ENCODE measurements at places on chromosomes 12 and 14.

GRCh38 chr12:64077922-64078321, 144.2 kb downstream of the KICS2 start:
- no peak for DNase-seq

GRCh38 chr12:49762468-49762847, 21.1 kb downstream of the TMBIM6 start:
- DNase-seq = no peak

DNA sequence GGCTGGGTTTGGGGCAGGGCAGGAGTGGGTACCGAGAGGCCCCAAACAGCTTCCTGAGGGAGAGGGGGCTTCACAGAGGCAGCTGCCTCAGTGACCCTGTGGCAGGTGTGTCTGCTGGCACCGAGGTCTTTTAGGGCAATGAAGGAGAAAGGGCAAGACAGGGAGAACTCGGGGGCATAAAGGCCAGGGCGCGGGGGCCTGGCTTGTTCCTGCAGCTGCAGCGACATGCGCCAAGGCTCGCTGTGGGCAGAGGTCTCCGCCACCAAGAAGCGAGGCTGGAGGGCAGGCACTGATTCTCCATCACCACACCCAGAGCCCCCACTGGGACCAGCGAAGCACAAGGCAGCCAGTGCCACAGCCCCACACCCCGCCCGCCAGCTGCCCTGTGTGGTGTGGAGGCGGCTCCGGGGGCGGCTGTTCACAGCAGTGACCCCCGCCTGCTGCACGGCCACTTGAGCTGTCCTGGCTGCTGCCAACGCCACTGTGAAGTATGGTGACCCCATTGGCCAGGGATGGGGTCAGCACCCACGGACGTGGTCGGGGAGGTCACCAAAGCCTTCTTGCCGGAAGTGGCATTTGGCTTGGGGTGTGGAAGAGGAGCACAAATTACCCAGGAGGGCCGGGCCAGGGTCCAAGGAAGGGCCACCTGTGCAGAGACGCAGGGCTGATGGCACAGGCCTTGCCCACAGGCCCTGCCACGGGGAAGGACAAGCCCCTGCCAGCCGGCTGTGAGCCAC, 16.4 kb downstream of the BAG5 start:
- no peak for DNase-seq

GRCh38 chr12:63963868-63964267, 119.4 kb downstream of the SRGAP1 start:
- no peak for DNase-seq

DNA sequence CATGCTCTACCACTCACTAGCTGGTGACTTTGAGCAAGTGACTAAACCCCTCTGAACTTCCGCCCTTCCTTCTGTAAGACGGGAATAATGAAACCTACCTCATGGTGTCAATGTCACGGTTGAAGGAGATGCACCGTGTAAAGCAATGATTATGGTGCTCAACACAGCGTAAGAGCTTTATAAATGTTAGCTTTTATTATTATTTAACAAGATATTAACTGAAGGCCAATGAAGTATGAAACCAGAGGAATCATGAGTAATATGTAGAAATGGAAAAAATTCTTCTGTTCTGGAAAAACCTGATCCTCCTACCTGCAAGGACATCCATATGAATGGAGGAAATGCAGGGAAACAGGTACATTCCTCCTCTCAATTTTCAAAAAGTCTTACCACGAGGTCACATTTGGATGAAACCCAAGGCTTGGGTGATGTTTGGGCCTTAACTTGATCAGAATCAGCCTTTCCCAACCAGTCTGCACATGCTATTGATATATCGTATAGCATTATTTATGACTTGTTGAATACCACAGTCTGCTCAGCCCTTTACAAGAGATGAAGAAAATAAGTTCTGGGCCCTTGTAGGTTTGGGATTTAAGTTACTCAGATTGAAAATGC, 166.8 kb upstream of the TBX3 start:
- no peak for DNase-seq

DNA sequence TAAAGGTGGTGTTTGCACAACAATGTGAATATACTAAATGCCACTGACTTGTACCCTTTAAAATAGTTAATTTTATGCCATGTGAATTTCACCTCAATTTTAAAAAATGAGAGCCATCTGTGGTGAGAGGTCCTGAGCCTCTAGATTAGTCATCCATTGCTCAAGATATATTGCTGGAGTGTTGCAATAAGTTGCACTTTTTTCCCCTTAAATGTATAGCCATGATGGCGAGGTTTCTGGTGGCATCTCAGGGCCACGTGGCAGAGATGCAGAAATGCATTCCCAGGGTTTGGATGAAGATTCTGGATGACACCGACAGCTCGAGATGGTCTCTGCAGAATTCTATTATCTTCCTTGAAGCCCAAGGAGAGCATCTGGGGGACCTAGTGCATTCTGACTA, 153.7 kb downstream of the AACS start:
- DNase-seq = no peak

DNA sequence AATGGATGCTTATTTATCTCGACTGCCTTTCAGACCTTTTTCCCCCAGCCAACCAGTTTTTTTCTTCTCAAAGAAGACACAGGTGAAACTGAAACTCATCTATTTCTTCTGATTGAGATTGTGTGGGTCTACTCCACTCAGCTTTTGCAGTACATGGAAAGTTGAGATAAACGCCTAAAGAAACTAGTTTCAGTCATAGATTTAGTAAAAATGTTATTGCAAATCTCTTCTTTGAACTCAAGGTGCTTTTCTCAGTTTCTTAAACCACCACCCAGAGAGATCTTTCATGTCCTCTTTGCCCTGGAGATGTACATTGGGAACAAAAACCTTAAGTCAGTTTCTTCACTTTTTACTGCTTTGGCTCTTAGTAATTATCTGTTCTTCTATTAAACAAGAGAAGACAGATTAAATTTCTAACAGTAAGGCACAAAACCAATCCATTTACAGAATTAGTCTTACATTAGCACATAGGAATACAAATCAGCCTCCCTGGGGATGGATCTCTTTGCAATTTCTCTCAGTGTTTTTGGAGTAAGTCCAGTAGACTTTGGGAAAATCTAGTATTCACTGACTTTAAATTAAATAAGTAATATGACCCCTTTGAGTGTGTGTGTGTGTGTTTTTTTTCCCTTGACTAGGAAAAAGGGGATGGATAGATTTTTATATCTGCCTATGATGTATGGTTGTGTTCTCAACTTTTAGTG, 11.6 kb downstream of the FBXW8 start:
- no peak for DNase-seq

DNA sequence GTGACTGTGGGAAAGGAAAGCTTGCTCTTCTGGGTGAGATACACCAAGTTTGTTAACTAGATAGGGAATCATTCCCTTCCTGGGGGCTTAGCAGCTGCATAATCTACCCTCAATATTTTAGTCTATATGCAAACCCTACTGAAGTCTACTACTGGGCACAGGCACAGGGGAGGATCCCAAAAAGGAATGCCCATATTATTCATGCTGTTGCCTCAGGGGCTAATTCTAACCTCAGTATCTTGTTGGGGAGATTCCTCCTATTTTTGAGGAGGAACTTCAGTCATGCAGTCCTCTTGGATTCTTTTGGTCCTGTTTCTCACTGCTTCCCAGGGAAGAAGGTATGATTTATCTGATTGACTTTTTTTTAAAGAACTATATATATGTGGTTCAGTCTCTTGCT, 58.9 kb upstream of the ANKS1B start:
- DNase-seq = no peak

DNA sequence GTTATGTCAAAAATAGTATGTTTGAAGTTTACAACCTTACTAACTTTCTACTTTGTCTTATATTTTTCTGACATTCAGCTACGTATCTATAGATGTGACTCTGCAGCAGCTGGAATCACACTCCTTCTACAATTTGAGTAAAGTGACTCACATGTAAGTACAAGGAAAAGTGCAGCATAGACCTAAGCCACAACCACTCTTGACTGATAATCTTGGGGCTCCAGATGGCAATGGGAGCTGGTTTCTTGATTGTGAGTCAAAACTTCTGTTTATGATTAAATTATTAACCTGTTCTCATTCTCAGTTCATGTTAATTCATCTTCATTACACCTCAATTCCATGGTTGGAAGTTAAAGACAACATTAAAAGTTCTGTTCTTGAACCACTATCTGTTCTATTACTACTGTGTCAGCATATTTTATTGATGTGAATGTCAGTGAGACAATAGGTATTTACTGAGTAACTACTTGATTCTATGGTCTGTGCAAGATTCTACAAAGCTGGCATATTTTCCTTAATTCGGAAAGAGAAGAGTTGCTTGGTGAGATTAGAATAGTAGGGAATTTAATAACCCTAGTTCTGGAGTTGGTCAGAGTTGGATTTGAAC, 112.9 kb downstream of the TSHR start:
- DNase-seq = no peak

- no peak for DNase-seq
Measured at GRCh38 chr12:49019443-49020324, 1.1 kb upstream of the PRKAG1 start.

DNA sequence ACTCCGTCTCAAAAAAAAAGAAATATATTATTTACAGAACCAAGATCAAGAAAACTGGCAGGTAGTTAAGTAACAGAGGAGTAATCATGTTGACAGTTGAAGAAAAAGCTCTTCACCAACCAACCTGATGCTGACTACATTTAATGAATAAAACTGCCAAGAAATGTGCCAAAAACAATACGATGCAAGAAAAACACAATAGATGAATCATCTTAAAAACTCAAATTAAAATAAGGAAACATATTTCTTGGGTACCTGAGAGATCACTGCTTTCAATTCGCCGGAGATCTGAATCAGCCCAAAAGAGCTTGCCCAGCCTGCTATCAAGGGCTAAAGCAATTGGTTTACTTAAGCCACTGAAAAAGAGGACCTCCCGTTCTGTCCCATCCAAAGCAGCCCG, 76.4 kb downstream of the BCL2L14 start:
- DNase-seq = no peak

GRCh38 chr12:78933014-78933413, 68.4 kb downstream of the SYT1 start:
- DNase-seq = no peak

- no peak for DNase-seq
Measured at GRCh38 chr12:29844667-29845066, 60.9 kb upstream of the TMTC1 start.

- DNase-seq = no peak
Measured at GRCh38 chr12:127144770-127145169, 1122.2 kb upstream of the TMEM132C start.

DNA sequence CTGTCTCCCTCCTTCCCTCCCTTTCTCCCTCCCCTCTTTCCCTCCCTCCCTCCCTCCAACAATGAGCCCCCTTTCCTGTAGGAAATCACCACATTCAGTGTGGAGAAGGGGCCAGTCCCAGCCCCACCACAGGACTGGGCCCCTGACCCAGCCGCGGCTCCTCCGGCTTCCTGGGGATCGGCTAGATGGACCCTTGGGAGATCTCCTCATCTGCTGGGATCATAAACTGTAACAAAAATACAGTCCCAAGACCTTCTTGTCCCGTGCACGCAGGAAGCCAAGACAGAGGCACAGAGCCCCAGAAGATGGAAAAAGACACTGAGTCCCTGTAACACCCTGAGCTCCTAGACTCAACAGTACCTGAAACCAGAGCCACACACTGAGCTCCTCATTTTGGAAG, 23.9 kb downstream of the DIO3 start:
- no peak for DNase-seq

DNA sequence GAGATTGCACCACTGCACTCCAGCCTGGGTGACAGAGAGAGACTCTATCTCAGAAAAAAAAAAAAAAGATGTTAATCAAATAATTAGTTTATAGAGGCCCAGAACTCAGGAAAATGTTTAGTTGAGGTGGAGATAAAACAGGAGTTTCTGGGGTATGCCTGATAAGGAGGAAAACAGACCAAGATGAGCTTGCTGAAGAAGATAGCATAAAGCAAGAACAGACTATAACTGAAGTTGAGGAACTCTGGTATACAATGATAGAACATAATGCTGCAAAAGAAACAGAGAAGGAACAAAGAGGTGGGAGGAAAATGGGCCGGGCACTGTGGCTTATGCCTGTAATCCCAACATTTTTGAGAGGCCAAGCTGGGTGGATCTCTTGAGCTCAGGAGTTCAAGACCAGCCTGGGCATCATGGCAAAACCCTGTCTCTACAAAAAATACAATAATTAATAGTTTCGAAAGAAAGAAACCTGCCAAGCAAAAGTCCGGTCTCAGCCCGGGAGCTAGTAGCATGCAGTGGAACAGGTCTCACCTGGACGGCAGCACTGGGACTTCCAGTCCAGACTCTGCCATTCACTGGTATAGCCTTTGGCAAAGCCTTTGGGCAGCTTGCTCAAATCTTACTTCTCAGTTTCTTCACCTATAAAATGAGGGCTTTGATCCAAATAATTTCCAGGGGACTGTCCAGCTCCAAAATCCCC, 25.4 kb downstream of the SLC35E3 start:
- DNase-seq = no peak

DNA sequence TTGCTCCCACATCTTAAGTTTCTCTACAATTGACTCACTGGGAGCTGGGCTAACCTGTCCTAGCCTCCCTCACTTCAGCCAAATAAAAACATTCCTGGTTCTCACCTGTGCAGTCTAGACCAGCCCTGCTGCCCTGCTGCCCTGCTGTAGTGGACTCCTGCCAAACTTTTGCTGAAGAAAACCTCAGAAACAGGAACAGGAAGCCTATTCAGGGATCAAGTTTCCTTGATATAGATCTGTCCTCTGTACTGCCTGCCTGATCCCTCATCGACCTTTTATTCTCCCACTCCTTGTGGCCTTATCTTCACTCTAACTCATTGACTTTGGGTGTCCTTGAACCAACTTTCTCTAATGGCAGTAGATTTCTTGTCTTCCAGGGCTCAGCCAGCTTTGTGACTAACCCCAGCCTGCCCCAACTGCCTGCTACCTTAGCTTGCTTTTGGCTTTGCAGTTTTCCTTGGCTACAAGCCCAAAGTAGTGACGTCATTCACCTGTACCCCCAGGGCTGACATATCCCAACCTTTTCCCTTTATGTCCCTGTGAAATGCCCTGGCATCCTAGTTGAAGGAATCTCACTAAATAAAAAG, 234.8 kb downstream of the DUSP6 start:
- no peak for DNase-seq

GRCh38 chr12:8780389-8780788, 42.0 kb upstream of the A2ML1 start:
- DNase-seq = no peak

DNA sequence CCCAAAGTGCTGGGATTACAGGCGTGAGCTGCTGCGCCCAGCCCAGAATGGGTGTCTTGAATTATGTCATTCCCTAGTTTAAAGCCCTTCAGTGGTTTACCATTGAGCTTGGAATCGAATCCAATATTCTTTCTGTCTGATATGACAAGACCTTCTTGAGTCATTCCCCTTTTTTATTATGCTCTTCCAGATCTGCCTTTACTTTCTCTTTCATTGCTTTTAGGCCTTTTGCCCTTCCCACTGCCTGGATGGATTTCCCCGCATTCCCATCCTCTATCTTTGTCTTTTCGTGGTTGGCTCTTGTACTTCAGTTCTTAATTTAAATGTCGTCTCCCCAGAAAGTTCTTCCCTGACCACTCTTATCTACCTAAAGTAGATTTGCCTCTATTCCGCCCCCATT, 1.6 kb downstream of the TRAFD1 start:
- DNase-seq = no peak

GRCh38 chr12:55997535-55997859, 421 bp downstream of the SUOX start:
- DNase-seq = no peak

GRCh38 chr14:85115921-85116320, 414.0 kb upstream of the FLRT2 start:
- no peak for DNase-seq

- DNase-seq = no peak
Measured at GRCh38 chr12:52522346-52523011, 2.3 kb upstream of the KRT5 start.

- no peak for DNase-seq
Measured at GRCh38 chr14:38941488-38941887, 161.5 kb downstream of the SEC23A start.

Measured in putamen (tissue), 1 donor.